IMR-90 (cell line): ENCODE measurements at places on chromosomes 4 and X. TPM values are rescaled to one million over a fixed set of nuclear protein-coding genes. Genes with fewer than 3 reads are reported as not detected.

The SPATA18 gene
- total RNA-seq = 4.7 and 5.0 TPM in 2 replicates

The NLRP2B gene
- total RNA-seq = not detected in 2 replicates

The CNKSR2 gene
- total RNA-seq = 0.56 and 0.90 TPM in 2 replicates

The ANKRD37 gene
- total RNA-seq = 4.4 and 8.2 TPM in 2 replicates

The TRIM61 gene
- total RNA-seq = 4.2 and 4.7 TPM in 2 replicates

The TLR3 gene
- total RNA-seq = 0.28 and 0.36 TPM in 2 replicates

The CT45A2 gene
- total RNA-seq = not detected in 2 replicates

The FGFBP2 gene
- not detected in 2 replicates for total RNA-seq

The MND1 gene
- total RNA-seq = 0.36 and 3.3 TPM in 2 replicates

The NPFFR2 gene
- not detected in 2 replicates for total RNA-seq

The STARD8 gene
- 1.6 and 1.7 TPM in 2 replicates for total RNA-seq

The ANK2 gene
- 5.3 and 6.6 TPM in 2 replicates for total RNA-seq

The PABPC4L gene
- total RNA-seq = 0.72 and 1.1 TPM in 2 replicates

The SSX3 gene
- not detected in 2 replicates for total RNA-seq

The MAGEA9B gene
- total RNA-seq = not detected in 2 replicates

The CXCL1 gene
- not detected in 2 replicates for total RNA-seq

The CLOCK gene
- total RNA-seq = 51.4 and 53.4 TPM in 2 replicates

The AWAT2 gene
- under 0.01 TPM in 1 of 2 replicates, not detected in the other for total RNA-seq

The HELT gene
- not detected in 2 replicates for total RNA-seq

The OTUD5 gene
- total RNA-seq = 30.6 and 31.7 TPM in 2 replicates

The ARHGAP4 gene
- total RNA-seq = 0.18 and 0.28 TPM in 2 replicates

The ANXA10 gene
- 0.72 and 1.1 TPM in 2 replicates for total RNA-seq

The AASDH gene
- total RNA-seq = 12.0 and 13.1 TPM in 2 replicates

The TMEM35A gene
- total RNA-seq = 11.3 and 12.8 TPM in 2 replicates

The KDR gene
- total RNA-seq = not detected in 2 replicates

The SPATA4 gene
- under 0.01 and 0.28 TPM in 2 replicates for total RNA-seq

The MAML3 gene
- 0.90 and 1.1 TPM in 2 replicates for total RNA-seq

The AMBN gene
- total RNA-seq = not detected in 2 replicates

The GC gene
- not detected in 2 replicates for total RNA-seq

The CDS1 gene
- under 0.01 TPM in 1 of 2 replicates, not detected in the other for total RNA-seq

The SCML2 gene
- total RNA-seq = 1.3 and 1.7 TPM in 2 replicates

The C1QTNF7 gene
- total RNA-seq = 0.18 and 0.28 TPM in 2 replicates

The NUDT9 gene
- 10.0 and 14.2 TPM in 2 replicates for total RNA-seq

The CLDN34 gene
- under 0.01 TPM in 1 of 2 replicates, not detected in the other for total RNA-seq

The MXRA5 gene
- 1.1 TPM in 2 replicates for total RNA-seq

The TLR8 gene
- not detected in 2 replicates for total RNA-seq

The RWDD4 gene
- 8.8 and 22.2 TPM in 2 replicates for total RNA-seq

The RTL3 gene
- total RNA-seq = 0.83 and 1.1 TPM in 2 replicates

The NAP1L5 gene
- 3.9 and 5.6 TPM in 2 replicates for total RNA-seq

The WAS gene
- not detected in 2 replicates for total RNA-seq

The ARHGAP36 gene
- total RNA-seq = not detected in 2 replicates

The ADRA2C gene
- total RNA-seq = under 0.01 and 0.28 TPM in 2 replicates
